Stimulated activated naive CD8-positive, alpha-beta T cell treated with anti-CD3 and anti-CD28 coated beads, Interleukin-15, Interleukin-2, amounts not matched to agents 100 U/mL and 50 U/mL, for 24 hours (primary cell): ENCODE measurements at places on chromosomes 6 and 20.

DNA sequence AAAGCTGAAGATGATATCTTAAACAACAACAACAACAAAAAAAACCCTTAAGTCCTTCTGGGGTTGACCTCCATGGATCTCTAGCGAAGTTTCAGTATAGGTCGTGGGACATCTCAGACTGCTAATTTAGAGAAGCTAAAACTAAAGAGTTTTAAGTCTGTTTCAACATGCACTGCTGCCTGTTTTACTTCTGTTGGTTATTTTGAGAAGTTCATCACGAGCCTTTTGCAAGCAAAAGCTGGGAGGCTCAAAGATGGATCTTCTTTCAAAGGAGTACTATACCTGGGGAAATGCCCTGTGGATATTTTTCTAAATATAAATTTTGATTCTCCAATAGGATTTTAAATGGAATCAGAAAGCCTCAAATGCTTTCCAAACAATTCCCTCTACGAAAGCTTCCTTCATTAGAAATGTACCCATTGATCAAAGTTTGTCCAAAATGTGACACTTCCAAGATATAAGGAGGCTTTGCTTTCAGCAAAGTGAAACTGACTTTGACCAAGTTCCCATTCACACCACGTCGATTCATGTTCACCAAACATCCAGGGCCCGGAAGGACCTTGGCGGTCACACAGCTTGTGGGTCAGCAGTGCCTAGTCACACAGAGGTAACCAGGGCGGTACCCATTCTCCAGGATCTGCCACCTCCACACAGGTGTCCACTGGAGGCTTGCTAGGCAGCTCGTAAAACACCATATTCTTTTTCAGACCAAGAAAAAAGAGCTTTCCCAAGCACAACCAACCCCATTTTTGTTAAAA is 94.7 kb upstream of the QKI start:
- DNase-seq, result no peak

- no peak for DNase-seq
Measured at GRCh38 chr20:42749556-42749955, 440.1 kb downstream of the PTPRT start.

GRCh38 chr6:143765422-143766184 is 77.5 kb upstream of the LTV1 start:
- no peak for DNase-seq

DNA sequence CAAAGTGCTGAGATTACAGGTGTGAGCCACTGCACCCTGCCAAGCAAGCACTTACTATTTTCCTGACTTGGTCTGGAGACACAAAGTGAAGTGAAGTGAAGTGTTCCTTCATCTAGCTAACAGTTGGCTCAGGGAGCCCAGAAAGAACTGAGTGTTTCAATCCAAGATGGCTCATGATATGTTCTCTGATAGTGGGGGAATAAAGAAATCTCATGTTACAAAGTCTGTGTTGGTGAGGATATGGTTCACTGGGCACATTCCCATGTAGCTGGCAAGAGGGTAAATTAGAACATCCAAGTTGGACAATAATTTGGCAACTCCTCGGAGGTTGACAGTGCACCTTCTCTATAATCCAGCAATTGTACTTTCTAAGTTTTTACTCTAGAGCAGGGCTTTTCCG is 5.0 kb upstream of the ITPR3 start:
- no peak for DNase-seq

DNA sequence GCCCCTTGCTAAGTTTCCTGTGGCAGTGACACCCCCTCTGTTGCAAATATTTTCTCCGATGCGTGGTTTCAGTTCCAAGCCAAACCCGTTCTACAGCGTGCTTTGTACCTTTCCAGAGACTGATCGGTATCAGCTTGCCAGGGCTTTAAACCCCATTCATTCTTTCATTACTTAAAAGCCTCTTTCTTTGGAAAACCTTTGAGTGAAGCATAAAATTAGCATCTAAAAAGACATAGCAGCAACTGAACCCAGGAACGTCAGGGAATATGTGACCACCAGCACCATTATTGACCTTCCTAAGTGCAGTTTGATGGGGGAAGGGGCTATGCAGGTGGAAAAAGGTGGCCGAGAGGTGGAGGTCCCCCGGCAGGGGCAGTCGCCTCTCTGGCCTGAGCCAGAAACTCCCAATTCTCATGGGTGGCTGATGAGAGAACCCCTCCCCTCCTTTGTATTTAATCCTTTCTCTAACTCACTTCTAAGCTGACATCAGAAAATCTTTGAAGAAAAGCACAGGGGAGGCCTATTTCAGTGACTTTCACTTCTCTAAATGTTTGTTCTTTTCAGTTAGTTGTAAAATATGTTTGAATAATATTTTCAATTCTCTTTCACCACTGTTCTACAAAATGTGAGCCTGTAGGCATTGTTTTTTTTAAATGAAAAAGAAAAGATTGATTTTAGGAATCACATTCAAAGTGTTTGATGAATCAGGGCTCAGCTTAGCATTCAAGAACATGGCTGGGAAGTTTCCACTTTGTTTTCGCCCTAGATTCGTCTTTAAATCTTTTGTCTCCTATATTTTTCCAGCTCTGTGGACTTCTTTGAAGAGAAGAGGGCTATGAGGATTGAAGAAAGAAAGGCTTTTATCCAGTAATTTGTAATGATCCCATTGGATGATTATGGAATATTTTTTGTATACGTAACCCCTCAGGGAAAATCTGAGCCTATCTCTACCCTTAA is 89.2 kb downstream of the RSPH3 start:
- DNase-seq, result no peak

DNA sequence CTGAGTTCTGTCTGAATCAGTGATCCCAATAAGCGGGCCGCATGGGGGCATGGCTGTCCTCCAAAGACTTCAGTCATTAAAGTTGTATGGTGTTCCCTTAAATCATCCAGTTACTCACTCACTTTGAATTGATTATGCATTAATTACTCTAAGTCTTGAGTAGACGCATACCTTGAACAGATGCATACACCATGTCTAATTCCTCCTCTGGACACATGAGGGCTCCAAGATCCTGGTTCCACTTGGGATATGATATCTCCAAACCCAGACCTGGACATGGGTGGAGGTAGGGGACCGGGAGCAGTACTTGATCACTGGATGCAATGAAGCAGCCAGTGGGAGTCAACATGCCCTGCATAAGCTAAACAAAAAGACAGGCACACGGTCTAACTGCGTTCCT is 204.5 kb downstream of the FNDC1 start:
- no peak for DNase-seq

DNA sequence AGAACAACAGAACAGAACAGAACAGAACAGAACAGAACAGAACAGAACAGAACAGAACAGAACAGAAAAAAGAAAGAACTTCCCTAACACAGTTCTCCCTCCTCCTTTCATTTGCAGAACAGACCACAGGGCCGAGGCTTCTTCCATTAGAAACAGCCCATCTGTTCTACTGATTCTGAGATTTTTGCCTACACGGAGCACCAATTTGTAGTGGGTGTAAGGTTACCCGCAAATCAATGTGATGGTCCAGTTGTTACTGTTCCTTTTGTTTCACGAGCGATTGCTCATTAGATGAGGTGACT is 734 bp upstream of the OGFRL1 start:
- no peak for DNase-seq

- no peak for DNase-seq
Measured at GRCh38 chr6:39199231-39199940, 29.9 kb downstream of the KCNK5 start.

DNA sequence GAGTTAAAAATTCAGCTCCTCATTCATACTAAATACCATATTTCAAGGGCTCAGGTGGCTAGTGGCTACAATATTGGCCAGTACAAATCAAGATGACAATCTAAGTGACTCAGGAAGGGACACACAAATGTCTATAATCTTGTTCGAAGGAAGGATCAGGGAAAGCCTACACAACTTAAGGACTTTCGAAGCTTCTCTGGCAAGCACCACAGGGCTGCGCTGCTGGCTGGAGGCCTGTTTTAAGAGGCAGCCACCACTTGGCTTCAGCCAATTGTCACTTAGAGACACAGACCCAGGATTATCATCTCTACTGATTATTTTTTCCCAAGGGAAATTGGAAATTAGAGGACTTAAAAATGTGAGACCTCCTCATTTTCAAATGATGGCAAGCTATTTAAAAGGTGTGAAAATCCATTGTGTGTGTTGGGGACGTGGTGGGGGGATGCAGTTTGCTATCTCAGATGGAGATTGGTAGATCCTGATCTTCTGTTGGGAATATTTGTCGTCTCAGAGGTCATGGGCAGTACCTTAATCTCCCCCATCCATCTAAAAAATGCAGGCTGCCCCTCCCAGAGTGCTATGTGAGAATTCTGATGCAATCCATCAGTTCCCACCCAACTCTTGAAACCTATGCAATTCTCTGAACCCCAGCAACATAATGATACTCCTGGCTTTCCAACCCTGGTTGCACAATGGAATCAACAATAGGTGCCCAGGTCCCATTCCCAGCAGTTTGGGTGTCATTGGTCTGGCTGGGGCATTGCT is 11.3 kb downstream of the ARHGAP40 start:
- no peak for DNase-seq

DNA sequence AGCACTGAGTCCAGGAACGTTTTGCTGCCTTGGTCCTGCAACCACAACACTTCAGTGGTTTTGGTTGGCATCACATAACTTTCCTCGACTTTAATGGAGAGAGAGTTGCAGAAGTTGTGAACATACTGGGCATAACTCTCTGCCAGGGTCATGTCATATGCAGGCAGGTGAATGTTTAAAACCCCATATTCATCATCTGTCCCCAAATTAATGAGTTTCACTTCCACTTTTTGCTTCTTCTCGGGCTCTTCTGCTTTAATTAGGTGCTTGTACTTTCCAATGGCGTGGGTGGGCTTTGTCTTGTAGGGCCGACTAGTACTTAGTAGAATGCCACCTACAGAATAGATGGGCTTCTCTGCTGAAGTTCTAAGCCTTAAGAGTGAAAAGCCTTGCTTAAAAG is 45.2 kb upstream of the TFAP2A start:
- DNase-seq, result no peak

GRCh38 chr6:21437581-21437980 is 156.0 kb upstream of the SOX4 start:
- no peak for DNase-seq

DNA sequence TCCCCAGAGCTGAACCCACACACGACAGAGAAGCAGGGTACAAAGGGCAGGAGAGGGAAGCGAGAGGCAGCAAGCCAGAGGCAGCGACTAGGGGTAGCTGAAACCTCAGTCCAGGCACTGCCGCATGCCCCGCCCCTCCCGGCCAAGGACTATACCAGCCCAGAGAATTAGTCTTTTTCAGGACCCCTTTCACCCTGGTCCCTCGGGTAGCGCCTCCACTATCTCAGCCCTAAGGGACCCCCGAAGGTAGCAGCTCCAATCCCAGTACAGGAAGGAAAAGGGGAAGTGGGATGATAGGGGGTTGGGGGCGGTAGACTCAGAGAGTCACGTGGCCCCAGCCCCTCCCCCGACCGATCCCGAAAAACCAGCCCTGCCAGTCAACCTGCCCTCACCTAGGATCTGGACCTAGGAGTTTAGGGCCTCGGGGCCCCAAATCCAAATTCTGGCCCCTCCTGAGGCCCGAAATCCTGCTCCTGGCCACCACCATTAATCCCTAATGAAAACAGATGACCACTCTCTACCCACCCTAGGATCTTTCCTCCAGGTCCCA is 1.3 kb downstream of the RGL2 start:
- no peak for DNase-seq

- DNase-seq, result no peak
Measured at GRCh38 chr20:63555661-63556381, 1.9 kb downstream of the FNDC11 start.

GRCh38 chr20:47792021-47792618 is 6.8 kb upstream of the SULF2 start:
- no peak for DNase-seq

GRCh38 chr6:24924580-24925356 is 11.0 kb downstream of the RIPOR2 start:
- no peak for DNase-seq

GRCh38 chr6:91865889-91866288 is 1279.0 kb upstream of the MAP3K7 start:
- no peak for DNase-seq

DNA sequence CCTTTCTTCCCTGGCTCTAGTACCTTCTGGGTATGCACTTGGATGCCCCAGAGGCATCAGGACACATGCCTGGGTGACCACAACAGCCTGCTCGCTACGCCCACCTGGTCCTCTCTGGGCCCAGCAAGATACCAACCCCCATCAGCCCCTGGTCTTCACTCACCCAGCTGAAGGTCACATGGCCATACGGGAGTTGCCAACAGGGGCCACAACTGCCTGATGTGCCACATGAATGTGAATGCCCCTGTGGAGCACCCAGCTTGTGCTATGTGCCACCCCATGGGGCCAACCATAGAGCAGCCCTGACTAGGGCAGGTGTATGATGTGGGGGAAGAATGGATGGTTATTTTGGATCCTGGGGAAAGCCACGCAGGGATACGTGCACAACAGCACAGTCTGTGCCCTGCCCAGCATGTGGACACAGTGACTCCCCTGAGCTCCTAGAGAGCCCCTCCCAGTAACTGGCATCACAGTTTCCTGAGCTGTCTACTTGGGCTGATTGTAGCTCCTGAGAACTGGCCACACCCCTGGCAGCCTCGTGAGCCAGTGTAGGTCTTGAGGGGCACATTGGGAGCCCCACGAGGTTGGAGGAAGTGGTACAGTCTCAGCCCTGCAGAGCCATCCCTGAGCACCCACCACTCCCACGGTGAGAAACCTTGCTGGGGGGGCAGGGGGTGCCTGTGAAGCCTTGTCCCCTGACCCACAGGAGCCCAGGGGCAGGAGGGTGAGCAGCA is 10.5 kb upstream of the PCMTD2 start:
- DNase-seq, result no peak

GRCh38 chr20:48599748-48600469 is 227.9 kb downstream of the PREX1 start:
- no peak for DNase-seq

GRCh38 chr6:76876922-76877553 is 586.3 kb downstream of the HTR1B start:
- DNase-seq, result no peak

DNA sequence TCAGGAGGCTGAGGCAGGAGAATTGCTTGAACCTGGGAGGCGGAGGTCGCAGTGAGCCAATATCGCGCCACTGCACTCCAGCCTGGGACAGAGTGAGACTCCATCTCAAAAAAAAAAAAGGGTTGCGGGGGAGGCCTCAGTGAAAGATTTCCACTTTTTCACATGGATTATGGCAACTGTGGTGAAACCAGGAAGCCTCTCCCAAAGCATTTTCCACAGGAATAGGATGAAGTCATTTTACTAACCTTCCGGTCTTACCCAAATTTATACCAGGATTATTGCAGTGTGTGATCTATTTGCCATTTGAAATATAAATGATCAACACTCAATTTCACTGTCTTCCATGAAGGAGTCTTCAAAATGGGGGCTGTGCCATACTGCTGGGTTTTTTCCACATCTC is 93.6 kb upstream of the FAM8A1 start:
- no peak for DNase-seq

GRCh38 chr6:166433096-166433495 is 50.4 kb upstream of the MPC1 start:
- DNase-seq, result no peak
